ENCODE measurements at places on chromosomes 3 and 15. TPM values are rescaled to one million over a fixed set of nuclear protein-coding genes. Genes with fewer than 3 reads are reported as not detected.

GRCh38 chr3:184531626-184532280, 29.8 kb upstream of the EPHB3 start:
- H3K27ac ChIP-seq = no peak overlapping the region
- no peak for DNase-seq
- no peak overlapping the region for H3K4me3 ChIP-seq
- H3K36me3 ChIP-seq = no peaks in the 10 kb centered on the region
- peaks cover 26% of the 10 kb centered on the region for H3K27me3 ChIP-seq

DNA sequence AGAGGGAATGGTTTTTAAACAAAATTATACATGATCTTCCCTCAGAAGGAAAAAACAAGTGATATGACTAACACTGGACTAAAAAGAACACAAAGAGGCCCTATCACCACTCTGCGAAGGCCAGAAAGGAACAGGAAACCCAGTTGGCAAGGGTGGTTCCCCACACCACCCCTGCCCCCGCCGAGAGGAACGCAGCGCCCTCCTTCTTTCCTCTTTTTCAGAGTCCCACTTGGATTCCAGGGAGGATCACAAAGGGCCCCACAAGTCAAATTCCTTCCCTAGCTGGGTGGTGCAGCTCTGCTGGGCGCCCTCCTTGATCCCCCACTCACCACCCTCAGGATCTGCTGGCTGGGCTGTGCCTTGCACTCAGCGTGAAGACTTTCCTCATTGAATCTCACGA, 29.8 kb downstream of the PLA1A start:
- peaks cover 21% of the 10 kb centered on the region for H3K4me1 ChIP-seq
- H3K27me3 ChIP-seq = peaks cover 12% of the 10 kb centered on the region
- peak; percentile 10 for DNase-seq

GRCh38 chr3:175777965-175778364, 918.8 kb downstream of the NAALADL2 start:
- no peak overlapping the region for H3K4me3 ChIP-seq
- no peak for DNase-seq
- no peaks in the 10 kb centered on the region for H3K4me1 ChIP-seq
- H3K27ac ChIP-seq = no peak overlapping the region
- no peaks in the 10 kb centered on the region for H3K36me3 ChIP-seq

DNA sequence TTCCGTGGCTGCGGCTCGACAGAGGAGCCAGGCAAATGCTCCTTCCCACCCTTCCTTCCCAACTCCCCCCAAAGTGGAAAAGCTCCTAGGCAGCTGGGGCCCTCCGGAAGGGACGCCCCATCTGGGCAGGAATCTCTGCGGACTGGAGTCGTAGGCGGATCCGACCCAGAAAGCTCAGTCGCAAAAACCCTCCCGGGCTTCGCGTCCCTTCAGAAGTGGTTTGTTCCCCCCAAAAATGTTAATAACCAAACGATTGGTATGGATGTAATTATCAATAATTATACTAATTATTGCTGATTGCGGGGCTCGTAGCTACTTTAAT, 3.8 kb downstream of the RNU6-1 start:
- DNase-seq = no peak
- H3K27me3 ChIP-seq = peaks cover 62% of the 10 kb centered on the region
- no peak overlapping the region for H3K27ac ChIP-seq
- H3K36me3 ChIP-seq = peaks cover 4% of the 10 kb centered on the region

DNA sequence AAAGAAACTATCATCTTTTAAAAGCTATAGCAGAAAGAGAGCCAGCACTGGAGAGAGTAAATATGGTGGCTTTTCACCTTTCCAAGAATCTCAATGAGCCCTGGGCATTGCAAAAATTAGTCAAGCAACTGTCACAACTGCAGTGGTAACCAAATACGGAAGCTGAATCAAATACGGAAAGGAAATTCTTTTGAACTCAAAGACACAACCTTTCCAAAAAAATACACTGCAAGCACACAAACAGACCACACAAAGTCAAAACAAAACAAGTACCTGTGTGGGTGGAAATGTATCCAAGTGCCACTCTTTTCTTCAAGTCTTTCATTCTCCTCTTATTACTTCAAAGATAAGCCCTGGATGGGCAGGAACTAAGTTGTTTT, 17.6 kb downstream of the VGLL4 start:
- no peak for DNase-seq
- H3K4me1 ChIP-seq = peaks cover 67% of the 10 kb centered on the region
- H3K36me3 ChIP-seq = peaks cover 49% of the 10 kb centered on the region
- no peaks in the 10 kb centered on the region for H3K27me3 ChIP-seq
- peak overlapping the region; percentile 2 for H3K4me3 ChIP-seq
- H3K27ac ChIP-seq = peak overlapping the region; percentile 95

IFT122 gene
- total RNA-seq = 14.9 TPM
